ENCODE measurements at places on chromosomes 3 and 15. TPM values are rescaled to one million over a fixed set of nuclear protein-coding genes. Genes with fewer than 3 reads are reported as not detected.

DNA sequence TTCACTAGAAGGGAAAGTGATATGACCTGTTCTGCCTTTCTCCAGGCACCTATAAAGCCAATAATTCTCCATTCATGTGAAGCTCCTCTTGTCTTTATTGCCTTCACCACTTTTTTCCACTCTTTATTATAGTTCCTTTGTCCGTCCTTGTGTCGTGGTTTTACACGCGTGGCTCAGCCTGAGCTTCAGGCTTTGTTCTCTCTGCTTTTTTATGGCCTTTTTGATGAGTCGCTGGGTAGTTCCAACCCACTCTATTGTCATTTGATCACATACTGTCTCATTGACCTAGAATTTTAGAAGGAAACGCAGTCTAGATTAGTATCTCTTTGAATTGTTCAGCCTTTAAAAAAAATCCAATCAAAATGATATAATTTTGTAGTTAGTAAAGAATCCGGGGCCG, 403.2 kb downstream of the PTPRG start:
- no peaks in the 10 kb centered on the region for H3K27me3 ChIP-seq
- DNase-seq = no peak
- H3K36me3 ChIP-seq = no peaks in the 10 kb centered on the region
- H3K4me3 ChIP-seq = no peak overlapping the region

DNA sequence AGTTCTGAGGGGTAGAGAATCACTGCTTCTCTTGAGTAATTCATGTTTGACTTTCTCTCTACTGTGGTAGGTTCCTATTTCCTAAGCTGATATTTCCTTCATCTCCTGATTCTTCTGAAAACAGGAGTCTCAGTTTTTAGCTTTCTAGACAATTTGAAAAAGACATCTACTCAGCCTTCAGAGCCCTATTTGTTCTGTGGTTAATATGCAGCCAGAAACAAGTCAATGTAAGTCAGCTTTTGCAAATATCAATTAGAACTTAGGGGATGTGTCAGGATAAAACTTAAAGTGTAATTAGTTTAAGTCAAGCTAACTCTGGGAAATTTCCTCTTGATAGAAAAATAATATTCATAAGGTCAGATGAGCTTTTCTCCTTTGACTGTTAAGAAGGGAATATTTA, 21.7 kb upstream of the HACD2 start:
- peaks cover 21% of the 10 kb centered on the region for H3K36me3 ChIP-seq
- H3K27ac ChIP-seq = no peak overlapping the region
- H3K4me3 ChIP-seq = no peak overlapping the region
- no peaks in the 10 kb centered on the region for H3K4me1 ChIP-seq

DNA sequence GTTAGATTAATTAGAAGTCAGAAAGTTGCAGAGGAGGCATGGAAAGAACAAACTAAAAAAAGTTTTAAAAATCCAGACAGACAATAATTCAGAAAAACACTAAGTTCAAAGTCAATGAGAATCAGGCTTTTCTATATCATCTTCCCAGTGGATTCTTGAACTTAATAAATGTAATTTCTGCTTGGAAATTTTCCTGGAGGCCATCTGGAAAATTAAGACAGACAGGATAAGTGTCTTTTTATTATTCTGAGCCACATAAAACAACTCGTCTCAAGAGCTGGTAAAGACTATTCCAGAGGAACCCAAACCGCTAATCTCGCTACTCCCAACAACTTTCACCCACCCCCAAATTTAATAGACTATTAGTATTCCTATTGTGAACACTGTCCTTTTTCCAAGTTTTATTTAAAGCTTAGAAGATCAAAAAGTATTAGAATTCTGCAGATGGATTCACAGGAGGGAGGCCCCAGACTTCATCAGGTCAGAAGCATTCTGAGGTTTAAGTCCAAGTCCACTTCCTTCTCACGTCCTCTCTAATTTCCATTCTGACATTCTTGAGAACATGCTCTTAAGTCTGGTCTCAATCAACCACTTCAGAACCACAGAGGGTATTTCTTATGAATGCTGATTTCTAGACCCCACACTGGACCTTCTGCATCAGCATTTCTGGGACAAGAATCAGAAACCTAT, 61.3 kb downstream of the ERC2 start:
- H3K4me3 ChIP-seq = no peak overlapping the region
- DNase-seq = no peak
- H3K27me3 ChIP-seq = no peaks in the 10 kb centered on the region

UCN2 gene
- not detected for total RNA-seq

IMPG2 gene
- total RNA-seq = 0.11 TPM

DNA sequence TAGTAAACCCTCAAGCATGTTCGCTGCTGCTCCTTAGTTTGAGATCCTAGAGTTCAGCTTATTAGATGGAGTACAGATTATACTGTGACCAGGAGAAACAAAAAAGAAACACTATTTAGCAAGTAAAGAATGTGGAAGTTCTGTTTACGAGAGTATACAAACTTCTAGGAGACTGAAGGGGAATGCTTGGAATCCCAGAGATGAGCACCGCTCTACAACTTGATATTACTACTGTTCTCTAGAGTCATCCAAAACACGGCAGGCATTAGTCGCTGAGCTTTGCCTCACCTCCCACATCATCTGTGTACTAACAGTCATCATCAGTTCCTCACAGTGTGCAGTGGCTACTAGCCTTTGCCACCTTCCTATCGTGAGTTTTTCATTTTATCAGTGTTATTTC, 121.4 kb upstream of the CHRM5 start:
- no peaks in the 10 kb centered on the region for H3K4me1 ChIP-seq
- H3K27me3 ChIP-seq = no peaks in the 10 kb centered on the region
- H3K4me3 ChIP-seq = no peak overlapping the region
- no peaks in the 10 kb centered on the region for H3K36me3 ChIP-seq
- no peak overlapping the region for H3K27ac ChIP-seq

CLRN1 gene
- total RNA-seq = not detected

All from ascending aorta (tissue), 2 donors.